SK-N-SH (cell line): ENCODE measurements at places on chromosomes 7 and 10. TPM values are rescaled to one million over a fixed set of nuclear protein-coding genes. Genes with fewer than 3 reads are reported as not detected.

DNA sequence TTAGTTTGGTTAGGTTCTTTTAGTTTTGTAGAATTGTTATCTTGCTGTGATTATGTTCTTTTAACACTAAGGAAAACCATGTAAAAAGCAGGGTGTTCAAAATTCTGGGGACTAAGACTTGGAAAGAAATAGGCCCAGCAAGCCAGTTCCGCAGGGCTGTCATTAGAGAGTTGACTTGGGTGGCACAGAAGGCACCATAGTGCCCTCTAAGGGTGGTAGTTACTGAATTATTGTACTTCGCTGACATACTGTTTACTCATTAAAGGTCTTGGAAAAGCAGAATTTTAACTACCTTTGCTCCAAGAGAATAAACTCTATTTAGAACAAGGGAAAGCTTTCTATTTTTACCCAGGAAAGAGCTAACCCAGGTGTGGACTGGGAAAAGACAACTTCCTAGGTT, 86.5 kb downstream of the OTUD1 start:
- DNase-seq, result peak; percentile 37

- peak; percentile 65 for DNase-seq
Measured at GRCh38 chr10:3486346-3487065, 298.5 kb downstream of the KLF6 start.

DNA sequence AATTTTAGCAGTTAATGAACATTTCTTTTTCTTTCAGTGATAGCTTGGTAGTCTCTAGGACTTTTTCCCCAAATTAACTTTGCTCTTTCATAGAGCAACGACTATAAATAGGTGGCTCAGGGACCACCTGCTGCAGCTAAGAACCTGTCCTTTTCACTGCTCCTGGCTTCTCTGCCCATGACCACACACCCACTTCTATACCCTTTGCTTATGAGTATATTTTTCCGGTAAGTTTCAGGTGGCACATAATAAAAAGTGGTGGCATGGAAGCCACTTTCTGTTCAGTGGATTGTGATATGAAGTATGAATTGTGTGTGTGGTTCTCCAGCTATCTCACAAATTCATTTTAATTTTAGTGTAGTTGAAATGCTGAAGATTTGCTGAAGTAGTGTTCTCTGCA, 1.2 kb downstream of the ING3 start:
- DNase-seq, result no peak

GRCh38 chr10:126387931-126388911, at the start of gene ADAM12:
TSS of gene ADAM12 (minus strand) at chr10:126388477. CDS start at chr10:126388145, 332 bp downstream.
- DNase-seq, result peak; percentile 88

GRCh38 chr7:22787951-22788350, 34.7 kb downstream of the TOMM7 start:
- DNase-seq, result no peak

DNA sequence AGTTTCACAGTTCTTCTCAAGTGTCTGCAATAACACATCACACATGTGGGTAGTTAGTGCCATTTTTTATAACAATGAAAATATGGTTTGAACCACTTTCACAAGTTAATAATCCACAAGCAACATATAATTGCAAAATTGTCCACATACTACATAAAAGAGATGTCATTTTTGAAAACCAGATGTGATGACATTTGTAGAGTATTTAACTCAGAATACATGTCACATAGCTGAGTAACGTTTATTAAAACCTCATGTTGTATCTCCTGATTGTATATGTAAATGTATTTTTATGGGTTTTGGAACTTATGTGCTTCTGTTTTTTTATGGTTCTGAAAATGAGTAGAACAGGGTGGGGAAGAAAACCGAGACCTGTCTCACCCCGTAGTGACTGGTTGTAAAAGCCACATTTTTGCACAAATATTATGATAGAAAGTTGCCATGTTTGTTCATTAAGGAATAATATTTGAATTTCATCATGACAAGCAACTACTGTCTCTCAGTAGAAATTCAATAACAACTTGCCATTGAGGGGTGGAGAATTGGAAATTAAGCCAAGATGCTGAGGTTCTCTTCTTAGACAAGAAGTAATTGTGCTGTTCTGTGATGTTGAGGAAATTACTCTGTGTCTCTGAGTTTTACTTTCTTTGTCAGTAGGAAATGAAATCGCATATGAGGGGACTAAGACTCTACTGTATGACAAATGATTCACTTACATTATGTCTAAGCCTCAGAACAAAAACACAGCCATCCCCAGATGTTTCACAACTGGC, 29.2 kb upstream of the EGFR start:
- DNase-seq, result no peak

- no peak for DNase-seq
Measured at GRCh38 chr10:111996103-111996502, 187.5 kb downstream of the GPAM start.

DNA sequence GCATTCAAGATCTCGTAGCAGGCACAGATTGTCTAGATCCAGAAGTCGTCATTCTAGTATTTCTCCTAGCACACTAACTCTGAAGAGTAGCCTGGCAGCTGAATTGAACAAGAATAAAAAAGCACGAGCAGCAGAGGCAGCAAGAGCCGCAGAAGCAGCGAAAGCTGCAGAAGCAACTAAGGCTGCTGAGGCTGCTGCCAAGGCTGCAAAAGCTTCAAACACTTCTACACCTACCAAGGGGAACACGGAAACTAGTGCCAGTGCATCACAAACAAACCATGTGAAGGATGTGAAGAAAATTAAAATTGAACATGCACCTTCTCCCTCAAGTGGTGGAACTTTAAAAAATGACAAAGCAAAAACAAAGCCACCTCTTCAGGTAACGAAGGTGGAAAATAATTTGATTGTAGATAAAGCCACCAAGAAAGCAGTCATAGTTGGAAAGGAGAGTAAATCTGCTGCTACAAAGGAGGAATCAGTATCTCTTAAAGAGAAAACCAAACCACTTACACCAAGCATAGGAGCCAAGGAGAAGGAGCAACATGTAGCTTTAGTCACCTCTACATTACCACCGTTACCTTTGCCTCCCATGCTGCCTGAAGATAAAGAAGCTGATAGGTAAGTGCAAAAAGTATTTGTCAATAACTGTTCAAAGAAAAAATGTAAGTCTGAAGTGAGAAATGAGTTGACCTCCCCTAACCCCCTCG, 37.7 kb downstream of the CDK13 start:
- no peak for DNase-seq

The ACTL6B gene
- 0.67 and 0.93 TPM in 2 replicates for polyA plus RNA-seq

DNA sequence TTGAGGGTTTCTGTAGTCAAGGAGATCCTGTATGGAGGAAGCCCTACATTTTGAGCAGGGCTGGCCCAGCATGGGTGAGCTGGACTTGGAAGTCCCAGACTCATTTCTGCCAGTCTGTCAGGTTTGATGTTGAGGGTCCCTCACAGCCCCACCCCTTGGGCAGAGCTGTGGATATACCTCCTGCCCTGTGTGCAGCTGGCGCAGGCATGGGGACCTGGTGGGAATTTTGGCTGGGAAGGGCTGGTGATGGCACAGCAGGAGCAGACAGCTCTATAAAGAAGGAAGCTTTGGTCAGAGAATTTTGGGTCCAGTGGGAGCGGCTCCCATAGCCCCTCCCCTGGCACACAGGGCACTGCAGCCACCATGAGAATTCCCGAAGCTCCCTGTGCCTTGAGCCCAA, 482.6 kb downstream of the RPS24 start:
- no peak for DNase-seq

DNA sequence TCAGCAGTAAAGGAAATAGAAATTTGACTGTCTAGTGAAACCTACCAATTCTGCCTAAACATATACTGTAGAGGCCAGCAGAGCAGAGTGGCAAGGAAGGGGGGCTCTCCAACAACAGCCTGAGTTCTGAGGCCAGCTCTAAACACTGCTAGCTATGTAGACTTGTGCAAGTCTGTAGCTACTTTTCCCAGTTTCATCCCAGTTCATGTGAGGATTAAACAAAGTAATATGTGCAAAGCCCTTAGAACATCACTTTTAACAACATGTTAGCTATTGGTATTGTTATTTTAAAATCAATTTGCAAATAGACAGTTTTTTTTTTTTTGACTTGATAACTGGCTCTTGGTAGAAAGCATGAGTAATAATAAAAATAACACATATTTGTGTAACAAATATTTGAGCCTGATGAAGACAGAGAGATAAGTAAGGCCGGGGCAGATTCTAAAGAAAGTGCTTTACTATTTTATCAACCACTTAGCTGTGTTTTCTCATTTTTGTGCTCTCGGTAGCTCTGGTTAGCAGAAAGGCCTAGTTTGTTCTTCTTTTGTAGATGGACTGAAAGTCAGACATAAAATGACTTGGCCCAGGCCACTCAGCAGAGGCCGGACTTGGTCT, 9.3 kb downstream of the CHST12 start:
- no peak for DNase-seq

DNA sequence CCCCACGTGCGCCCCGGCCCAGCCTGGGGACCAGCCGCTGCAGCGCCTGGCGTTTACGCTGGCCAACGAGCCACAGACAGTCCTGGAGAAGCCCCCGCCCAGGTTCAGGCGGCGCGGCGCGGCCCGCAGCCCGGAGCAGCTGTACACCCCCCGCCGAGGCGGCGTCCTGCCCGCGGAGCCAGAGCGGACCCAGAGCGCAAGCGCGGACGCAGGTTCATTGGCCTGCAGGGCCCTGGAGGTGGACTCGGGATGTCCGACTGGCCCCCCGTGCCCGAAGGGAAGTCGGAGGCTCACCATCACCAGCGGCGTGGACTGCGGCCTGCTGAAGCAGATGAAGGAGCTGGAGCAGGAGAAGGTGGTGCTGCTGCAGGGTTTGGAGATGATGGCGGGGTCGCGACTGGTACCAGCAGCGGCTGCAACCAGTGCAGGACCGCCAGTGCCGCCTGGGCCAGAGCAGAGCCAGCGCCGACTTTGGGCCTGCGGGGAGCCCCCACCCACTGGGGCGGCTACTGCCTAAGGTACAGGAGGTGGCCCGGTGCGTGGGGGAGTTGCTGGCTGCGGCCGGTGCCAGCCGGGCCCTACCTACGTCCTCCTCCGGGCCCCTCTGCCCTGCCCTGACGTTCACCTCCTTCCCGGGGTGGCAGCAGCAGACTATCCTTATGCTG, 72.0 kb upstream of the KCTD7 start:
- DNase-seq, result peak; percentile 47
